ENCODE measurements at places on chromosomes 3 and 15.

DNA sequence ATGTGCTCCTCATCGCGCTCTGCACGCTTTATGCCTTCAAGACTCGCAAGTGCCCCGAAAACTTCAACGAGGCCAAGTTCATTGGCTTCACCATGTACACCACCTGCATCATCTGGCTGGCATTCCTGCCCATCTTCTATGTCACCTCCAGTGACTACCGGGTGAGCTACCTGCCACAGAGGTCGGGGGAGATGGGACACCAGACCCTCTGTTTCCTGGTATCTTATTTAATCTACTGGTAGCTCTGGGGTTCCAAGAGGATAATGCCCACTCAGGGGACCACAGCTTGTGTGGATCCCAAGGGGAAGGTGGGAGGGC lies 9.1 kb downstream of the GRM2 start:
- no peak for DNase-seq

DNA sequence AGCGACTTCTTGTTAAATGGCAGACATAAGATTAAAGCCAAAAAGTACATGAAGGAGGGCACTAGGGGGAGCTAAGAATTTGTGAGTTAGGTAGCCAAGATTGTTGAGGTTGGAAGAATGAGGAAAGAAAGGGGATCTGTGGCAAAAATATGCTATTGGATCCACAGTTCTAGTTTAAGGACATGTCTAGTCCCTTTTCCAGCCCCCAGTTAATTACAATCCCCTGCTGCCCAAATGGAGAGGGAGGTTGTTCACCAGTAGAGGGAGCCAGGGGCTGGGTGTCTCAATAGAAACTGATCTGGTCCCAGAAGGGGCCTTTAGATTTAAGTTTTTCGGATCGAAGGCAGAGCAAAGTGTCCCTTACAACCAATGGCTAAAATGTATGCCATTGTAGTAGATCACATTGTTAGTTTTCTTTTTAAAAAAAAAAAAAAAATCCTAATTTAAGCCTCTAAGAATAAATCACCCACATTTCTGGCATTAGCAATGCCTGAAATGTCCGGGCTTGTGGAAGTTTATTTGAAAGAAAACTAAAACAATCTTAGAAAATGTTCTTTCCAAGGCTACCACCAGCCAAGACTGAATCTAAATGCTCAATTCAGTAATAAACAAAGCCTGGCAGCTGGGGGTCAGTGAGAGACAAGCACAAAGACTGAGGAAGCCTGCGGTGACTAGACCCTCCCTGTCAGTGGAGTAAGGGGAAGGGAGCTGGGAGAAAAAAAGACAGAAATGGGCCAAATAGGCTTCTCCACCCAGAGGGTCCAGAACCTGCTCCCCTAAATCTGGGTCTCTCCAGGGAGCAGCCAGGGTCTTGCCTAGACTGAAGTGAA lies 7.1 kb downstream of the COL8A1 start:
- no peak for DNase-seq

DNA sequence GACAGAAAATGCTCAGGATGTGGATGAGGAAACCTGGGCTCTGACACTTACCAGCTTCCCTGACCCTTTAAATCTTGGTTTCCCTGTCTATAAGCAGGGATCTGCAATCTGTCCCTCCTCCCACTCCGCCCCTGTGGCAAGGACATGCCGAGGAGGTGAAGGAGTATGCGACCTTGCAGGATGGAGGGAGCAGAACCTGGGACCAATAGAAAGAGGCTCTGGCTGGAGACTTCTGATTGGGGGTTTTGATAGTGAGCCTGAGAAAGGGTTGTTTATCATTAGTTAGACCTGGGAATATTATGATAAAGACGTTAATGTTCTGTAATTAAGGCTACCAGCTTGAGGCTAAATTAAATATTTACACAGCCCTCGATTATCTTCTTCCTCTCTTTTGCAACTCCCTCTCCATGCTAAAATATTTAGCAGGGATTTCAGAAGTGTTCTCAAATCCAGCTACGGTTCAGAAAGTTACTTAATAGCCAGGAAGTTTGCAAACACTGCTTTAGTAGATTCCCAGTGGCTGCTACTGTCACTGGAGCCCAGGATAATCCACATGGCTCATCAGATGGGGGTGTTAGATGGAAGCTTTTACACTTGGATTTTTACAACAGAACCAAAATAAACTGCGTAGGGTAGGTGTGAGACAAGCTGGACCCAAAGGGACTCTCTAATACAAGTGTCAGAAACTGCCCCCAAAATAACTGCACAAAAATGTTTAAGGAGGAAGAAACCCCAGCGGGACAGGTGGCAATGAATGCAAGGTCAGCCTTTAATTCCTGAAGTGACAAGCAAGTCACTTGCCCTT lies 9.2 kb upstream of the PAQR5 start:
- no peak for DNase-seq

GRCh38 chr3:88219138-88219792 lies 69.5 kb downstream of the C3orf38 start:
- DNase-seq: no peak

DNA sequence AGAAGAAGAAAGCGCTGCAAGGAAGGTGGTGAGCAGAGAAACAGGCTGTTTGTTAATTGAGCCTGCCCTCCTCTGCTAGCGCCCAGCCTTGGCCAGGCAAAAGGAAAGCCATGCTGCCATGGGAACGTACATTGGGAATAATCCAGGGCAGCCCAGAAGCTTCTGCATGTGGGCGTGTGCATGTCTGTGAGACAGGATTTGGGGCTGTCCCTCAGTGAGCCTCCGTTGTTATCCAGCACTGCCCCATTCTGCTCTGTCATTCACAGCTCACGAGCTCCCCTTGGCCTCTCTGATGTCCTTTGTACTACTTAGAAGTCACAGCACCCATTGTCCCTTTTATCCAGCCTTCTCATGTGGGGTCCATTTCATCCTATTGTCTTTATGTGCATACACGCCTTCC lies 239.1 kb upstream of the ROPN1 start:
- DNase-seq: no peak

DNA sequence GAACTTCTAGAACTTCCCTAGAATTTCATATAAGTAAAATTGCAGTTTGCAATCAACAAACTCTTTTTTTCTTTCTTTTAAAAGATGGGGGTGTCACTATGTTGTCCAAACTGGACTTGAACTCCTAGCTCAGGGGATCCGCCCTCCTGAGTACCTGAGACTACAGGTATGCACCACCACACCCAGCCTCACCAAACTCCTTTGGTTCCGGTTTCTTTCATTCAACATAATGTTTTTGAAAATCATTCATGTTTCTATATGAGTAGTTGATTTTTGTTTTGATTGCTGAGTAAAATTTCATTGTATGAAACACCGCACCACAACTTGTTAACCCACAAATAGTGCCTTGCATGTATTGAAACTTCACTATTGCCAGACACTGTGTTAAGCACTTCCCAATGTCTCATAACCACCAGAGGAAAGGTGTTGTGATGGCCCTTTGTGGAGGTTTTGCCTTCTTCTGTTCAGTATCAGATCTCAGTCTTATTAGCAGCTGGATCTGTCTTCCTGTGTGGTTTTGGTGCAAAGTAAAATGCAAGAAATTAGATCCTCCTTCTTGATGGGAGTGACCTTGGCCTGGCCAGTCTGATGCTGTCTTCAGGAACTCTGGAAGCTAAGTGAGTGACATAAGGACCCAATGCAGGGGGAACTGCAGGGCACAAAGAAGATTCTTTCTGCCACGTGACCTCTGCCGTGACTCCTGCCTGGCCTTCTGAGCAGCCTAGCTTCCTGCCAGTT lies 78.8 kb upstream of the UBE2E1 start:
- DNase-seq: no peak

DNA sequence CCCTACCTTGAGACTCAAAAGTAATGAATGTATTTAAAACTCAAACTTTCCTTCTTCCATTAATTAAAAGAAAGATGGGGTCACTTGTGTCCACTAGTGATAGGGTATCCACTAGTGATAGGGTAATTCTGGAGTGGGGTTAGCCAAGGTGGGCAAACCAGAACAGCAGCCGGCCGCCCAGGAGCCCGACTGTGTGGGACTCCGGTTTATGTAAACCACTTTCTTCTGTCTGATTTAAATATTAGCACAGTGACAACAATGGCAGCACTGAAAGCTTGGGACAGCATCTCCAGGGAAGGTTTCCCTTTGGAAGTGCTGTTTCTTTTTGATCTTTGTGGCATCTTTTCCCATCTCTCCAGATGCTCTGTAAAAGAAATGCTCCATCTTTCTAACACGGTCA lies 722 bp downstream of the MYZAP start:
- DNase-seq: no peak

DNA sequence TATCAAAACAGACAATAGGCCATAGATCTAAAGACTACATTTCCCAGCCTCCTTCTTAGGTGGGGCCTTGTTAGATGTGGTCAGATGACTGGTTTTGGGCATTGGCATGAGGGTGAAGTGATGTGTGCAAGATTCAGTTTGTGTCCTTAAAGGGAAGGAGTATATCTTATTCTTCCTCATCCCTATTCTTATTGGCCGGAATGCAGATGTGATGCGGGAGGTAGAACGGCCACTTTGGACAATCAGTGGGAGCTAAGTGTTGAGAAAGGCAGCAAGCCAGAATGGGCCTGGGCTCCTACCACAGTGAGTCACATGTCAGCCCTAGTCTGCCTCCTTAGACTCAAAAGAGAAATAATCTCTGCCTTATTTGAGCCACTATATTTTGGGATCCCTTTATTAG lies 89.8 kb upstream of the MEX3B start:
- no peak for DNase-seq

GRCh38 chr3:114892880-114893279 lies 254.2 kb downstream of the ZBTB20 start:
- no peak for DNase-seq

- DNase-seq: no peak
Measured at GRCh38 chr3:124303305-124303910, 311.5 kb upstream of the ROPN1 start.

GRCh38 chr3:109353057-109353456 lies 15.7 kb upstream of the DPPA4 start:
- DNase-seq: no peak

- no peak for DNase-seq
Measured at GRCh38 chr3:194571491-194572142, 61.6 kb downstream of the TMEM44 start.

- DNase-seq: no peak
Measured at GRCh38 chr3:58077596-58078285, 69.5 kb downstream of the FLNB start.

Data from stimulated activated CD4-positive, alpha-beta T cell treated with anti-CD3 and anti-CD28 coated beads, Interleukin-2, amount 100 ng/mL, for 4 hours (primary cell).